ENCODE measurements at places on chromosomes 3 and 15.

- no peak for DNase-seq
These were observed 93.7 kb downstream of the NCEH1 start for GRCh38 chr3:172617013-172617706.

DNA sequence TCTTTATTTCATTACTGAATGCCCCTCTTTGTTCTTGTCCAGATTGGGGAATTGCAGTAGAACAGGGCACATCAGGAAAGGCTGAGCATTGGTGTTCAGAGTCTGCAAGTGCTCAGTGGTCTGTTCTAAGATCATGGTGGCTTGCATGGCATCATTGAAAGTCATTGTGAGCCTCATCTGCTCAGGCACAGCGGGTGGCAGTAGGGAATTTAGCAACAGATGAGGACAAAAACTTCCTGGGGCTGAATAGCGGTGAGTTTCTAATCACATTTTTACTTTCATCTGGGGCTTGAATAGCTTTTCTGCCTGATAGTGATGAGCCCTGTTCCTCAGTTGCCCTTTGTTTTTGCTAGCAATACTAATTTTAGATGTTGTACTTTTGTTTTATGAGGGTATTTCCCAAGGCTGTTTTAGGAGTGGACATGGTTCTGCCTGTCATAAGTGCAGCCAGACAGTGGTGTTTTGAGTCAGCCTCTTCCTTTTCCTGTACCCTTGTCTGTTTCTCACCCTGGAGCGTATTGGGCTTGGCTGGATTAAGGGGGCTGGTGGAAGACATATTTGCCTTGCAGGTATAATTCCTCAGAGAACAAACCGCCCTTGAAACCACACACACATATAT lies 127.2 kb upstream of the IL12A start:
- no peak for DNase-seq

DNA sequence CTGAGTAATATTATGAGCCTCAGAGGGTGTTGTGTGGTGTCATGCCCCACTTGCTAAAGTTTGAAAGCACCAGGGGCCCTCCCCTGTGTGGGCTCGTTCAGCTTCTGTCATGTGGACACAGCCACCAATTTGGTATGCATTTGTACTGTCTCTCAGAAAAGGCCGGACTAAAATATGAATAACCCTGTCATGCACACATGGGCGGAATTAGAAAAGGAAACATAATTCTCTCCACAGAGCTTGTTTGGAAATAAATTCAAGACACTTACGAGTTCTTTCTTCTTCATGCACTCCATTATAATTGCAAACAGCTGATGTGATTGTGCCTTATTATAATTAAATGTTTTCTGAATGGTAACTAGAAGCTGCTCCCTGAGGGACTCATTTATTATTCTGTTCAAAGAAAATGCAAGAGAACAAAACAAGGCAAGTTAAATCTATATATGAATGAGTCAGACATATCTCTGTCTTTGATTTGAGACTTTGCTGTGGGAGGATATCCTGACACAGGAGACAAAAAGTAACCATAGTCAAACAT lies 39.1 kb downstream of the TRPM1 start:
- DNase-seq: no peak

- no peak for DNase-seq
These were observed 48.0 kb upstream of the FSTL1 start for GRCh38 chr3:120498556-120499346.

DNA sequence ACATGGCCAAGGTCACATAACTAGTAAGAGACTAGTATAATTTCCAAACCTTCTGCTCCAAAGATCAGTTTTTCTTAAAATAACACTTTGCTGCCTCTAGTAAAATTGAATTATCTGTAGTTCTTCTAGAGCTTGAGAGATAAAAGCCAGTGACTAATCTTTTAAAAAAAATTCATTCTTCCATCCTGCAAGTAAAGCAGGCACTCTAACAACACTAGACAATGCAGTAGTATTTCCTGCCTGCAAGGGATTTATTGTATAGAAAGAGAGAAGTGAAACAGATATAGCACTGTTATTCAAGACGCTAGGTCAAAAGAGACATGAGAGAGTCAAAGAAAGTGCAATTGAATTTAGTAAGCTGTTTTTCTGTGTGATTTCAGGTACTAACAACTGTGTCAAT lies 159.5 kb upstream of the TBC1D5 start:
- no peak for DNase-seq
